ENCODE measurements at places on chromosomes 5 and 9.

DNA sequence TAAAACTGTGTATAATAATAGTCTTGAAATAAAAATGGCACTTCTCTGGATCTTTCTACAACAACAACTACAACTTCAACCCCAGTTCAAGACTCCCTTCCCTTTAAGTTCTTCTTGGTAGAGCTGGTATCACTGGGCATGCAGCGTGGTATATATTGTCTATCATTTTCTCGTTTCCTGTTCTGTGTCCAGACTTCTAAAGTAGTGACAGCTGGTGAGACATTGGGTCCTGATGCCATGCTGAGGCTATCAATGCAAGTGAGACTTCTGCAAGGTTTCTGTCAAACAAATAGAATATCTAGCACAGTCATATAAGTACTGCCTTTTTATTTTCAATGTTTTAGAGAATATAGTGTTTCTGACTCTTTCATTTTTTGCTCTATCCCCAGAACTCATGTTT lies 123.0 kb upstream of the GRIN3A start:
- DNase-seq = no peak

- no peak for DNase-seq
Observed at GRCh38 chr5:133376986-133377385, 235.4 kb downstream of the FSTL4 start.

- DNase-seq = no peak
Observed at GRCh38 chr5:132180134-132180745, 47.4 kb downstream of the P4HA2 start.

DNA sequence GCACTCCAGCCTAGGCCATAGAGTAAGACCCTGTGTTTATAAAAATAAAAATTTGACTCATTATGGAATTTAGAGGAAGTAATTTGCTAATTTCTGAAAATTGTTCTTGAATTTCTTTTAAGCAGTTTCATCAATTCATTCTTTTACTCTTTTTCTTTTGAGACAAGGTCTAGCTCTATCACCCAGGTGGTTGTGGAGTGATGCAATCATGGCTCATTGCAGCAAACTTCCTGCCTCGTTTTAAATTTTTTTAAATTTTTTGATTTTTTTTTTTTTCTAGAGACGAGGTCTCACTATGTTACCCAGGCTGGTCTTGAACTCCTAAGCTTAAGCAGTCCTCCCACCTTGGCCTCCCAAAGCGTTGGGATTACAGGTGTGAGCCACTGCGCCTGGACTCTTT lies 3.1 kb upstream of the CAMLG start:
- DNase-seq = no peak

GRCh38 chr5:72115296-72115695 lies 8.0 kb downstream of the MAP1B start:
- DNase-seq = no peak

DNA sequence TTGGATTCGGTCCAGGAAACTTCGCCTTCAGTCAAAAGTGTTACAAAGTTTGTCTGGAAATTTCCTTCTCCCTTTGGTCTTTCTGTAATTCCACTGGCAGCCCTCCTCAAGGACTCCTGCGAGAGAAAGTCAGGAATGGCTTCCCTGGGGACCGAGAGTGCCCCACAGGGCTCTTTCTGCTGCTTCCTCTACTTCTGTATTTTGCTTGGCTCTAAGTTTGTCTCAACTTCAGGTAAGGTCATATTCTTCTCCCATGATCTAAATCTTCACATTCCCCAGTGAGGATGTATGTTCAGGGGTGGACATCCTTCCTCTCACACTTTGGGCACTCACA lies 10.3 kb upstream of the RIOK2 start:
- DNase-seq = no peak

DNA sequence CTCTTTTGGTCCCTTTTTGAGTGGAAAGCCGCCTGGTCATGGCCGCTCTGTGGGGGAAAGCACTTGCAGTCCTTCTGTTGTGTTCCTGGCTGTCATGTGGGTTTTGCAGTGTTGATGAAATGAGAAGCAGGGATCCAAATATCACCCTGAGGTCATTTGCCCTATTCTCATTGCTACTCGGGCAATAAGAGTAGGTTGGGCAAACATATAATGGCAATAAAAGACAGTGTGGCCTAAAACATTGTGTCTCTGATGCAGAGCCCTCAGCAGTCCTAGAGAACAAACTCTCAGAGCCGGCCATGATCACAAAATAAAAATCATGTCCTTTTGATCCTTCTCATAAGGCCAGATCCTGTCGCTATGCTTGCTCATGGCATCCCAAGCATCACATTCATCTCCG lies 361.1 kb upstream of the KLF4 start:
- DNase-seq = no peak

GRCh38 chr5:11046160-11046559 lies 285.1 kb upstream of the DAP start:
- DNase-seq = no peak

- no peak for DNase-seq
Observed at GRCh38 chr9:128092199-128092977, 24.4 kb downstream of the SLC25A25 start.

DNA sequence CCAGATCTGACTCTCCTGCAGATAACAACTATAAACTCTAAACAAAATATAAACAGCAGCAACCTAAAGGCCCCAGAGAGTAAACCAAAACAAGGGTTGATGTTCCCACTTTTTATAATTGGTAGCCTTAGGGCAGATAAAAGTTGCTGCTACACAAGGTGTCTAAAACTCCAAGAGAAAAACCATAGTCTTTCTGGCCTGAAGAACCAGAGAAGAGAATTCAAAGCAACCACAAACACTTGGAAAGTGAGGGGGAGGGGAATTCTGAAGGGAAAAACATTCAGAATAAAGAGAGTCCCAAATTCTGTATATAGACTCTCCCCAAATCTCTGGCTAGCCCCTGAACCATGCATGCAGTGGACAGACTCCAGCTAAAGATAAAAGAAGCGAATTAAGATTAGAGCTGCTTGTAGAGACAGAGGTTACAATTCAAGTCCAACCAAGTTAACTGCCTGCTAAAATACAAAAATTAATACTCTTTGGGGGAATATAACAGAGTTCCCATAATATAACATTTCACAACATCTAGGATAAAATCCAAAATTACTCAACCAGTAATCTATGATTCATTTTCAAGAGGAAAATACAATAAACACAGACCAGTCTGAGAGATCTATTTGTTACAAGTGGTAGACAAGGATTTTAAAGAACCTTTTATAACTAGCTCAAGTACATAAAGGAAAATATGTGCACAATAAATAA lies 37.5 kb upstream of the RGMB start:
- DNase-seq = no peak

- DNase-seq = no peak
Observed at GRCh38 chr9:105554042-105554441, 3.9 kb upstream of the FKTN start.

DNA sequence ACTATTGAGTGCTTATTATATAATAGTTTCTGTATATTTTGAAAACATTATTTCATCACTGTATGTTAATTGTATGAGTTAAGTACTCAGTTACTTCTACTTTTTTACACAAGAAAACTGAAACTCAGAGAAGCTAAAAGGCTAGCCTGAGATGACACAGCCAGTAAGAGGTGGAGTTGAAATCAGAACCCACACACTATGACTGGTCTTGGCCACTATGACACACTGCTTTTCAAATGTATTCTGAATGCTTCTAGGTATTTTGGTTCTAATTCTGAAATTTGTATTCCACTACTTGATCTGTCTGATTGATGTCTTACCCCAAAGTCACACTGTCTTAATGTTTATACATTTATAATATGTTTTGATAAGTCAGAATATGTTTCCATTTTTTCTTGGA lies 181.8 kb downstream of the ZDHHC21 start:
- DNase-seq = no peak

GRCh38 chr5:122394284-122394930 lies 82.4 kb downstream of the SNCAIP start:
- no peak for DNase-seq
